ENCODE measurements at places on chromosomes 3 and 15. TPM values are rescaled to one million over a fixed set of nuclear protein-coding genes. Genes with fewer than 3 reads are reported as not detected.
A peak's percentile ranks its signal among the peaks of the same experiment; 100 is the strongest.

DNA sequence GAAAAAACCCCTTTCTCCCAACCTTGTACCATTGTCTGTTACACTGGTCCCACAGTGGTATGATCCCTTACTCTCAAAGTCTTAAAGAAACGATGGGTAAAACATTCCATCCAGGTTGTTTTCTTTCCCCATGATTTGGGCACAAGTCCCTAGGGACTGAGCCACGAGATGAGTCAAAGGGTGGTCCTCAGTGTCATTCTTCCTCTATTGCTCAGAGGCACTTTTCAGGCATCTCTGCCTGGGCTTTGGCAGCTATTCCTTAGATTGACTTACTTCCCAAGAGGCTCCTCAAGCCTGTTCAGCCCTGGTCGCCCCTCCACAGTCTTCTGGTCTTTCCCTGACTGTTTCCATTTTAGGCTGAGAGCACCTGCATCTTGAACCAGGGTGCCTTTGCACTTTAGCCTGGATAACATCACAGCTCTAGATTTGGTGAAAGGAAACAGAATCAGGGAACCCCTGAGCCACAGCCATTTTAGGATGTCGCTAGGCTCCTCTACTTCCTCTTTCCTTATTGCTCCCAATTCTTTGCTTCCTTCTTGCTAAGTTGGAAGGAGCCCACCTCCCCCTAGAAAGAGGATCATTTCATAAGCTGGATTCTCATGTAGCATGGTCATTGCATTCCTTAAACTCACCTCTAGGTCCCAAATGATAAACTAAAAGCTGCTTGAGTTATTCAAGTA is 131.0 kb upstream of the TPRG1 start:
- DNase-seq: no peak

- no peak for DNase-seq
Measured at GRCh38 chr3:151949706-151950105, 76.3 kb downstream of the SUCNR1 start.

GRCh38 chr3:178095522-178095921 is 440.7 kb upstream of the KCNMB2 start:
- no peak for DNase-seq

The CFAP91 gene
- 48.4 TPM for total RNA-seq

DNA sequence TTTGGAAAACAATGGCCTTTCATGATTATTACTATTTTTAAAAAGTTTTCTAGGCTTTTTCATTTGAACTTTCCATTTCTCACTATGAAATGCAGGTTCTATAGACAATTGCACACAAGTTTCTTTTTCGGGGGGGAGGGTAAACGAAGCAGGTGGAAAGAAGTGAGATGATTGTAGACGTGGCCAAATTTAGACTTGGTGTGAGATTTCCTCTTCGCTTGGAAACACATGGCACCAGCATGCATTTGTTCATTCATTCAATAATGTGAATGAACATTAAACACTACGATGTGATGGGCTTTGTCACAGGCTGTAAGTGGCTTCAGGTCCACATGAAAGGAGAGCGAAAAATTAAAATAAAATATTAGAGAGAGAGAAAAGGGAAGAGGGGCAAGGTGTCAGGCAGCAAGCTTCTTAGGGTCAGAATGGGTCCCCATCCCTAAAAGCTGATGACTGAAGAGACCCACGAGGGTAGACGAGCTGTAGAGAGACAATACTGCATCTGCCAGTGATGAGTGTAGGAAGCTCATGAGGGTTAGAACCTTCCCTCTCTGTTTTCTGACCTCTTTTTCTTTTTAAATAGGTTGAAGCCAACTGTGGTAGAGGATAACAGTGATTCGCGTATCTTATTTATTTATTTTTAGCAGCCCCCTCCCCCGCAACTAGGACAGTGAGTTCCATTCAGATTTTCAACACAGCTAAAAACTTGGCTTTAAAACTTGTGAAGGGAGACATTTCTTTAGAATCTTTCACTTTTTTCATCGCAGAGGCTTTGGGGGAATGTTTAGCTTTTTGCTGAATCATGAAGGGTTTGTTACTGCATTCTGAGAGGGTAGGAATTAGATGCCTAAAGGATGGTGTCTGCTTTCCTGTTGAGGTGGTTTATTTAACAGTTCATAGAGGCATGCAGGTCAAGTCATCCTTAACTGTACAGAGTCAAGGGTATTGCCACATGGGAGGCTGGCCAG is 36.2 kb downstream of the GAP43 start:
- DNase-seq: no peak

DNA sequence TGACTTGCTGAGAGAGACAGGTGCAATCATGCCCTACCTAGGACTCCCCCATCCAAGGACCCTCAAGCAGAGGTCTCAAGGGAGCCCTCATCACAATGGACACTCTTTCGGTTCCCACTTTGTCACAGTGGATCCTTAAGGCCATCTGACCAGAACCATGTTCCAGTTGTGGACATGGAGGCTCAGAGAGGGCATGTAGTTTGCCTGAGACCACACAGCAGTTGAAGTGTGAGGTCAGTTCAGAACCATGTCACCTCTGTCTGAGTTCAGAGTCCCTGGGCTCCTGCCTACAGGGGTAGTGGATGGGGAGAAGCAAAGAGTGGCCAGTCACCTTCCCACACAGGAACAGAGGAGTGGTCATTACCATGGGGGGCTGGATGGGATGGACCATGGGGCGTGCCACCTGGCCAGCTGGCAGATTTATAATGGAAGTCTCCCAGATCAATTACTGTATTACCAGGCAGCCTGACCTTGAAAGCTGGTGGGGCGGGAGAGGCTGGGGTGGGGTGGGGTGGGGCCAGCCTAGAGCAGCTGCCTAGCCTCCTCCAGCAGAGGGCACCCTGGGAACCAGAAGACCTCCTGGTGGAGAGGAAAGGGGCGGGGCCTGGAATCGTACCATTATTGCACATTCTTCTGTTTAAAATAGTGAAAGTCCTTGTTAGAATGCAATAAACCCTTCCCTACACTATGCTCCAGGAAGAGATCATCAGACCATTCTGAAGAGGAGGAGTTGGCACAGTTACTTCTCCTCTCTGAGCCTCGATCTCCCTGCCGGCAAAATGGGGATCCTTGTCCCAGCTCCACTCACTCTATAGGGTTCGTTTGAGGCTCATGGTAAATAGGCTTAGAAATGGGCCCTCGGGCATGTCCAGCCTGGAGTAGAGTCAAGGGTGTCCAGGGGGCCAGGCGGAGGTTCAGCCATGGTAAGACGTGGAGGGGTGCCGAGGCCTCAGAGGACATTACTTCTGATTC is 26.9 kb upstream of the LINGO1 start:
- no peak for DNase-seq

The RAD18 gene
- total RNA-seq: 18.5 TPM

DNA sequence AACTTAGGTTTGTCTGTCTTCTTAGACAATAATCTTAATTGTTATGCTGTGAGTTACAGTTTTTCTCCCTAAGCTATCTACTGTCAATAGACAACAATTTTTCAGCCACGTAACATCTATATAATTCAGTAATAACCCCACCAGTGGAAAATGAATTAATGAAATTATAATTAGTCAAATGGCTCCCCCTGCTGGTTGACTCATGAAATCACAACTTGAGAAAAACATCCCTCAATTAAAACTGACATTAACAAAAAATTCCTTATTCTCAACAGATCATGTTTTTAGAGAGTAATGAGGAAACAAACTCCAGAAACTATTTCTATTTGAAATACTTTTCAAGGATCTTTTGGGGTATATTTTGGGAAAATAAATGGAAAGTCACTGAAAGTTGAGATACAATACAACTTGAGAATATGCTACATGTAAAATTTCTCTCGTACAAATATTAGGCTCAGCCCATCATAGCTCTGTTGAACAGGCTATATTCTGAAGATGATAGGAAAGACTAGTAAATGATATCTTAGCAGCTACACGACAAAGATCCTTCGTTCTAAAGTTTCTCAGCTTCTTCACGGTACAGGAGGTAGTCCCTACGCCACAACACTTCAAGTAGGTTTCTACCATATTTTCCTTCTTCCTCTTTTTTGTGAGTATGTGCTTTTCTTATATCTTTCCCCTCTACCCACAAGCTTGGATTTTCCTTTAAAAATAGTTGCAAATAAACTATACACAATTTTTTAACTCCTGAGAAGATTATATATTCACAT is 20.7 kb downstream of the PPP1R2 start:
- no peak for DNase-seq

DNA sequence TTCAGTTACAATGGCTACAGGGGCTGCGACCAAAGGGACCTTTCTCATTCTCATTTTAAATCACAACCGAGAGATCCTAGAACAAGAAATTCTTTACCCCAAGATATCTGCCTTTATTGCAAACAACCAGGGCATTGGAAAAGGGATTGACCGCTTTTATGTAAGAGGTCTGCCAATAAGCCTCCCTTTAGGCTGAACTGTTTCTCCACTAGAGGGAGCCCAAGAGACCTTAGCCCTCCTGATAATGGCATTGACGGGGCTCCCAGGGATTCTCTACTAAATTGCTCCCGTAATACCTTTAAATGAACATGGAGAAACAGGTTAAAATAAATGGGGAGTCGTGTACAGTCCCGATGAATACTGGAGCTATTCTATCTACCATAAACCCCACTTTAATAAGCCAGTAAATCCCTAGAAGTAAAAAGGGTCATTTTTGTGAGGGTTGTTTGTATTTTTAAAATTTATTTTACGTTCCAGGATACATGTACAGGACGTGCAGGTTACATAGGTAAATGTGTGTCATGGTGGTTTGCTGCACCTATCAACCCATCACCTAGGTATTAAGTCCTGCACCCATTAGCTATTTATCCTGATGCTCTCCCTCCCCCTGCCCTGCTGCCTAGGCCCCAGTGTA is 7.5 kb upstream of the IGSF10 start:
- DNase-seq: no peak

DNA sequence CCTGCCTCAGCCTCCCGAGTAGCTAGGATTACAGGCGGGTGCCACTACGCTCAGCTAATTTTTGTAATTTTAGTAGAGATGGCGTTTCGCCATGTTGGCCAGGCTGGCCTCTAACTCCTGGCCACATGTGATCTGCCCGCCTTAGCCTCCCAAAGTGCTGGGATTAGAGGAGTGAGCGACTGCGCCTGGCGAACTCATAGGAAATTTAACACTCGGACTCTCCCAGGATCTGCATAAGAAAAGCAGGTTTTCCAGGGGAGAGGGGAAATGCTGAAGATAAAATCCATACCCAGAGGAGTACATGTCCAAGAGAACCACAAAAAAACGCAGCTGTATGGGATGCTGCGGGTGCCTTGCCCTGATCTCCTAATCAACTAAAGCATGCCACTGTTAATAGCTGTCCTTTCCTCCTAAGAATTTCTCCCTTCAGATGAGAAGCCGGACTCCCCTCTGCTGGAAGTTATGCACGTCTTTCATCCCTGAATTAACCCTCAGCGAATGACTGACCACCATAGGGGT is 25.3 kb upstream of the TGFBR2 start:
- no peak for DNase-seq

DNA sequence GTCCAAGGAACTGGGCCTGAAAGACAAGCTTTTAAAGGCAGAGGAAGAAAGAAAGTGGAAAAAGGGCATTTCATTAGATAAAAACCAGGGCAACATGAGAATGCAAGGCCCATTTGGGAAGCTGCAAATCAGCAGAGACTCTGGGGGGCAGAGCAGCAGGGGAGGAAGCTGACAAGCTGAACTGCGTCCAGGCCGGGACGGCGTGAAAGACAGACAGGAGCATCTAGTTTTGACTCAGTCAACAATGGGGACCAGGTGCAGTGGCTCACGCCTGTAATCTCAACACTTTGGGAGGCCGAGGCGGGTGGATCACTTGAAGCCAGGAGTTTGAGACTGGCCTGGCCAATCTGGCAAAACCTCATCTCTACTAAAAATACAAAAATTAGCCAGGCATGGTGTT is 69.9 kb downstream of the CDC25A start:
- DNase-seq: peak; percentile 73

GRCh38 chr3:111998636-111999483 is at the start of gene TAGLN3:
Gene TAGLN3 (plus strand): TSS chr3:111998922. CDS start chr3:111999423, 501 bp downstream.
- DNase-seq: no peak

The MCCC1 gene
- 35.1 TPM for total RNA-seq

DNA sequence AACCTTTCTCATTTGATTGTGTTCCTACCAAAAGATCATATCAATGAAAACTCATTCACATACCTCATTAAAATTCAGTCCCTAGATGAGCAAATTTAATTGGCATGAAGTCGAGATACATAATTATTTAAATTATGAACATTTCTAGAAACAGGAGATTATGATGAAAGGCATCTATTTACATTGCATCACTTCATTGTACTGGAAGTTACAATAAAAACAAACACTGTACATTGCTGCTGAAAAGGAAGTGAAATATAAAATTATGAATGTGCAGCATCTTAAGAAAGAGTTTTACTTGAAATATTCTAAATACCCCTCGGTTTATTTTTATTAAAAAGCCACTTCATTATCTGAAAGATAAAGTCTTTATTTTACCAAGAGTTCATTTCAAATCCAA is 163.4 kb upstream of the ZNF385D start:
- DNase-seq: no peak

DNA sequence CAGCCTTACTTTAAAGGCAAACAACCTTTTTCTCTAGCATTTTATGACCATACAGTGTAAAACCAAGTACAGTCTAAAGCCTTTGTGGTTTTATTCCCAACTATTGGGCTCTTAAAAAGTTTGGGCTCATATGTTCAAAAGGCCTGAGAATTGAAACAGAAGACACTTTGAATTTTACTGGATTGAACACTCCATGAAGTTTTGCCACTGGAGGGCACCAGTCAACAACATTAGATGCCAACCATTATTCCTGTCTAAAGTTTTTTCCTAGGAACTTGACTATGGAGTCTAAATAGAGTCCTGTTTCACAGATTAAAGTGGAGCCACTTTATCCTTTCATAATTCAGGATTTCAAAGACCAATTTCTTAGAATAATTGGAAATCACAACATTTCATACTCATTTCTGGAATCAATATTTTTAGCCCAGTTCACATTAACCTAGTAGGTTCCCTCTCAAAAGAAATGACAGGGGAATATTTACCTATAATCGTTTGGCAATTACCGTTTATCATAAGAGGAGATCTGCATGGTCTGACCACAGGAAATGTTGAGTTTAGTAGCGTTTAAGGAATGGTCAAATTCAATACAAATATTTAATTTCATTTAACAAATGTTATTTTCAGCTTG is 244.1 kb upstream of the PDZRN3 start:
- DNase-seq: no peak

DNA sequence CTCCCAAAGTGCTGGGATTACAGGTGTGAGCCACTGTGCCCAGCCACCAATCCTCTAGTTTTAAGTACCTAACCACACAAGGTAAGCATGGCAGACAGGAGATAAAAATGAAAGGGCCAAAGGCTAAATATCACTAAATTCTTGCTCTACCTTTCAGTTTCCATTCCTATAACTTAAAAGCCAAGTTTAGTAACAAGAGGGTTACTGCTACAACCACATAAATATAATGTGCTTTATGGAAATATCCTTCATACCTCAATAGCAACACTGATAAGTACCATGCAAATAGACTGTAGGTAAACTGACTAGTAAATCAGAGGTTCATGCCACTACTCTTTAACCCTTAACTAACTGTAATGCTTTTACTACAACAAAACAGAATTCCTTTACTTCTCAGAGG is 38.7 kb upstream of the MUC13 start:
- no peak for DNase-seq

- DNase-seq: no peak
Measured at GRCh38 chr3:174325171-174325570, 534.0 kb upstream of the NAALADL2 start.

The SLC24A5 gene
- not detected for total RNA-seq

- no peak for DNase-seq
Measured at GRCh38 chr3:1971780-1972179, 126.9 kb upstream of the CNTN4 start.

Measured in spleen (tissue), 13 donors.